Ascending aorta (tissue), 2 donors: ENCODE measurements at places on chromosomes 13 and 19.

DNA sequence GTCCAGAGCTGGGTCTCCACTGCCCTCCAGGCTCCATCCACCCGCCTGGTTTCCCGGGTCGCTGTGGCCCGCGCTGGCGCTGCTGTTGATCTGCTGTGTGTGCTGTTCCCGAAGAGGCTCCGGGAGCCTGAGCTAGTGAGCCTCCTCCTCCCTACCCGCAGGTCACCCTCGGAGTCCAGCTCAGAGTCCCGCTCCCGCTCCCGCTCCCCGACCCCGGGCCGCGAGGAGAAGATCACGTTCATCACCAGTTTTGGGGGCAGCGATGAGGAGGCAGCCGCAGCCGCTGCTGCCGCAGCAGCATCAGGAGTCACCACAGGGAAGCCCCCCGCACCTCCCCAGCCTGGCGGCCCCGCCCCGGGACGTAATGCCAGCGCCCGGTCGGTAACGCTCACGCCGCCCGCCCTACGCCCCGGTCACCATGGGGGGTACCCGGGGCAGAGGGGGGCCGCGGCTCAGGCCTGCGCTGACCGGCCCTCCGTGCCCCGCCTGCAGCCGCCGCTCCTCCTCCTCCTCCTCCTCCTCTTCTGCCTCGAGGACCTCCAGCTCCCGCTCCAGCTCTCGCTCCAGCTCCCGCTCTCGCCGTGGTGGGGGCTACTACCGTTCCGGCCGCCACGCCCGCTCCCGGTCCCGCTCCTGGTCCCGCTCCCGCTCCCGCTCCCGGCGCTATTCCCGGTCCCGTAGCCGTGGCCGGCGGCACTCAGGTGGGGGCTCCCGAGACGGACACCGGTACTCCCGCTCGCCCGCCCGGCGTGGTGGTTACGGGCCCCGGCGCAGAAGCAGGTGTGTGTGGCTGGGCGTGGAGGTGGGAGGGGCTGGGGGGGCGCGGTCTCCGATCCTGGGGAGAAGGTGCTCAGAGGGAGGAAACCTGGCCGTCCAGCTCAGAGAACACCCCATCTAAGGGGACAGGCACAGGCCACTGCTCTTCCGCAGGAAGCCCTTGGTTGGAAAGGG lies 12.2 kb downstream of the ZNF296 start:
- DNase-seq = no peak

DNA sequence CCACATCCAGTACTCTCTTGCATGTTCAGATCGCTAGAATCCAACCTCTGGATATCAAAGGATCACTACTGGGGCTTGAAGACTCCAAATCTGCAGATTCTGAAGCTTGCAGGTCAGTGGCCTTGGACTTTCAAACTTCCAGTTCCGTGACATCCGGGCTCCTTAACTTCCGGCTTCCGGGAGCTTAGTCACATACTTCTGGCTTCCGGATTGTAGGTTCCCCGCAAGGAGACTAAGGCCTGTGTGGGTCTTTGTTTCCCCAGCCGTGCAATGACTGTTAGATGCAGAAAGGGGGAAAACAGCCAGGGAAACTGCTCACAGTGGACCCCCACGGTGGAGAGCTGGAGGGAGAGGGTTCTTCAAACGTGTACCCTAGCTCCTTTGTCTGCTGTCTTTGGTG lies 41.4 kb downstream of the ZNF333 start:
- DNase-seq = no peak

DNA sequence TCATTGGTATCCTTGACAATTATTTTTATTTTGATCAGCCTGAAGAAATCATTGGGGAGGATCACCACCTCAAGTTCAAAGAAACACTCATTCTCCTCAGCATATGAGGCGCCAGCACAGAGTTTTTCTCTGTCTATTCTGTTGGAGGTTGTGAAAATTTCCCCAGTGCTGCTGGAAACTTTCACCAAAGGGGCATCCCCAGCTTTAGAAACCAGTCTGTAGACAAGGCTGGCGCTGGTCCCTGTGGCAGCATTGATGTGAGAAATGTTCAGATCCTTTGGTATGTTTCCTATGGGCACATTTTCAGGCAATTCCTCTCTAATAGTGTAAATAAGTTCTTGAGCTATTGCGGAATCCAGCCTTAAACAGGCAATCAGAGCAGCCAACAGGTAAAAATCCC lies 2.1 kb downstream of the PCDH9 start:
- no peak for DNase-seq

DNA sequence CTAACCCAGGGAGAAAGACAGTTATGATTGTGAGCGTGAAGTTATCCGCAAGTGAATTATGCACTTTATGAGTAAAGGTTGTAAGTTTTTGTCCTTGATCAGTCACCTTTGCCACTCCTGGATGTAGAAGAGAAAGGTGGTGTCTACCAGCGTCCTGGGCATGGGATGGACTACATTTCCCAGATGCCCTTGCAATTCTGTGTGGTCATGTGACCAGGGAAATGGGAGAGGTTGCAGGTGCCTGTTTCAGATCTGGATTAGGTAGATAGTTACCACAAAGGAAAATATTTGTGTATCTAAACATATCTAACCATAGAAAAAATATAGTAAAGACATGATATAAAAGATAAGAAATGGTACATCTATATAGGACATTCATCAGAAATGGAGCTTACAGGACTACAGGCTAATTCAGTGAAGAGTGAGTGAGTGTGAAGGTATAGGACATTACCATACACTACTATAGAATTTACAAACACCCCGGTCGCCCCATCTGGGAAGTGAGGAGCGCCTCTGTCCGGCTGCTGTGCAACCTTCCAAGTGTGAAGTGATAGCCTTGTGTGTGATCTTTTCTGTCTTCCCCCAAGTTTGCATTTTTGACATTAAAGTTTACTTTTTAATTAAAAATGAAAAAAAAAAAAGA lies 51.6 kb upstream of the CACNA1A start:
- DNase-seq = no peak

- no peak for DNase-seq
Observed at GRCh38 chr13:113126265-113127150, 3.9 kb downstream of the F10 start.

- DNase-seq = no peak
Observed at GRCh38 chr19:4972509-4973230, 3.8 kb downstream of the KDM4B start.

DNA sequence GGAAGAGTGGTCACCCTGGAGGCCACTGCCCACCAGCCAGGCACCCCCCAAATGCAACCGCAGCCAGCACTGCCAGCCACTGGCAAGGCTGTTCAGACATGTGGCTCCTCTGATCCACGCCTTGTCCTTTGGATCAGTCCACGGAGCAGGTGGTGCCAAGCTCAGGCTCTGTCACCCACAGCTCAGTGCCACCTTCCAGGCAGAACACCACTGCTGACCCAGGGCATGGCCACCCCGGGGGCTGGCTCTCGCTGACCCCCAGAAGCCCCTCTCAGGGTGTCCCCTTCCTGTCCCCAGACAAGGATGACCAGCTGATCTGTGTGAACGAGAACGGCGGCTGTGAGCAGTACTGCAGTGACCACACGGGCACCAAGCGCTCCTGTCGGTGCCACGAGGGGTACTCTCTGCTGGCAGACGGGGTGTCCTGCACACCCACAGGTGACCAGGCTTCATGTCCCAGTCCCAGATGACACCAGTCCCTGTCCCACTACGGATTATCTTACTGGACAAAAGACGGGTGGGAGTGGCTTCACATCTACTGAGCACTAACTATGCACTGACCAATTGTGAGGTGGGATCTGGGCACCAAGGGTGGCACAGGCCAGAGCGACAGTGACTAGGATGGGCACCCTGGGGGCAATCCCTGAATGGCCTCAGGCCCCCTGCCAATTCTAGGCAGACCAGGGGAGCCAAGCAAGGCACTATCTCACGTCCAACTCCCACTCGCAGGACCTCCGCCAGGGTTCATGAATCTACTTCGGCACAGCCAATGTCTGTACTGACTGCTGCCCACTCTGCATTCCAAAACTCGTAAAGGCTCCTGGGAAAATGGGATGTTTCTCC lies 7.0 kb upstream of the F10 start:
- DNase-seq = no peak

GRCh38 chr19:29293292-29293691 lies 80.3 kb upstream of the UQCRFS1 start:
- no peak for DNase-seq

DNA sequence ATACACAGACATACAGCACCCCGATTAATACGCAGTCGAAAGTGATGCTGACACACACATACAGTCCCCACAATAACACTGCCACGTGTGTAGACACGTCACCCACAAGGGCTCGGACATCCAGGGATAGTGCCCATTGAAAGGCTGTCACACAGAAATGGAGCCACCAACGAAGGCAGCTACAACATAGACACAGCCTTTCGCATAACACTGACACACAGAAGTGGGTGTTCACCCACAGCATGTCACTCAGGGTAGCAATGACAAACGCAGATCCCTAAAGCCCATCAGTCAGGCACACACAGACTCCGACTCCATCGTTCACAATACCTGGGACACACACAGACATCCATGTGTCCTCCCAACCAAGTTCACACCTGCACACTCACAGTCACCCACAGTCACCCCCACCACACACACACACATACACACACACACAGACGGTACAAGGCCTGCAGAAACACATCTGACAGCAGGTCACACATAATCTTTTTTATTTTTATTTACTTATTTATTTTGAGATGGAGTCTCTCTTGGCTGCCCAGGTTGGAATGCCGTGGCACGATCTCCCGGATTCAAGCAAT lies 10.4 kb upstream of the NANOS3 start:
- DNase-seq = no peak

GRCh38 chr13:112366907-112367646 lies 9.1 kb upstream of the SPACA7 start:
- no peak for DNase-seq

GRCh38 chr13:83975655-83976165 lies 93.4 kb upstream of the SLITRK1 start:
- no peak for DNase-seq

DNA sequence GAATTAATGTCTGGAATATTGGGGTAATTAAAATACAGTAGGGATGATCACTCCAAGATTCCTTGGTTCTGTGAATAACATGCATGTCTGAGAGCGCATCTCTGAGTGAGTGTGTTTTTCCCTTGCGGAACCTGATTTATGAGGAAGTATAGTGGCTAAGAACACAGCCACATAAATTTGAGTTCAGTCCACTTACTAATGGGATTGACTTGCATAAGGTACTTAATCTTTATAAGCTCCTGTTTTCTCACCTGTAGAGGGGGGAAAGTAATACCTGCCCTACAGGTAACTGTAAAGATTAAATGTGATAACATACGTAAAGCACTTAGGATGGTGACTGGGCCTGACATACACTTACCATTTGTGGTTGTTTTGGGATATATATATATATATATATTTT lies 60.8 kb downstream of the KLF5 start:
- DNase-seq = no peak

- DNase-seq = no peak
Observed at GRCh38 chr19:55597501-55597921, 1.8 kb downstream of the FIZ1 start.

DNA sequence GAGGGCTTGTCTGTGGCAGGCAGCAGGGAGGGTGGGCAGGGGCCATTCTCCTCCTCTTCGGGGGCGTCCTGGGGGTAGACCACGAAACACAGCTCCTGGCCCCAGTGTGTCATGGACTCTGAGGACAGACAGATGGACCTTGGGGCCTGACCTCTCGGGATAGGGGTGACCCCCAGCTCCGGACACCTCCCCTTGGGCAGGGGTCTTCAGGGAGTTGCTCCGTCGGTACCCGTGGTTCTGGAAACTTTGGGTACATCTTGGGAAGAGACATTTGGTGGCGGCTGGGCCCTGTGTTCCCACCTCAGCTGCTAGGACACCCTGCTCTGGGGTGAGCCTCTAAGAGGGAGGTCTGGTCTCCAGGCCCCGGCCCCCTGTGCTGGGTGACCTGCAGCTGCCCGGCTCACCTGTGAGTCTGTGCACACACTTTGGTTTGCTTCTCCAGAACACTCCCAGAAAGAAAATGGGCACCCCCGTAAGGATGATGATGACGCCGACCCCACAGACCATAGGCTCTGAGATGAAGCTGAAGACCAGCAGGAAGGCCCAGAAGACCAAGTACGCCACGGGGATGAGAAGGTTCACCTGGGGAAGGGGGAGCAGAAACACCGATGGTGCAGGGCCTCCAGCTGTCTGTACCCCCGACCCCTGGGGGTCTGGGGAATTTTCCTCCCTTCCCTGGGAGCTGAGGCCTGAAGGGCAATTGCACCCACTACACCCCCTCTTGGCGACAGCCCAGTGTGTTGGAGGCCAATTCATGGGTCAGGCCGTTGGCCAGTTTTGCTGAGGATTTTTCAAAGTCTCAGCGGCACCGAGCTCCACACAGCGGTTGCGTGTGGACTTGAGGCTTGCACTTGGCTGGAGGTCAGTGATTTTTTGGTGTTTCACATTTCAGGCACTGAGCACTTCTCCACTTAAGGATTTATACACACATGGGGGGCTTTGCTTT lies 15.0 kb downstream of the LRP3 start:
- no peak for DNase-seq

- no peak for DNase-seq
Observed at GRCh38 chr13:42814868-42815267, 33.5 kb downstream of the FAM216B start.

DNA sequence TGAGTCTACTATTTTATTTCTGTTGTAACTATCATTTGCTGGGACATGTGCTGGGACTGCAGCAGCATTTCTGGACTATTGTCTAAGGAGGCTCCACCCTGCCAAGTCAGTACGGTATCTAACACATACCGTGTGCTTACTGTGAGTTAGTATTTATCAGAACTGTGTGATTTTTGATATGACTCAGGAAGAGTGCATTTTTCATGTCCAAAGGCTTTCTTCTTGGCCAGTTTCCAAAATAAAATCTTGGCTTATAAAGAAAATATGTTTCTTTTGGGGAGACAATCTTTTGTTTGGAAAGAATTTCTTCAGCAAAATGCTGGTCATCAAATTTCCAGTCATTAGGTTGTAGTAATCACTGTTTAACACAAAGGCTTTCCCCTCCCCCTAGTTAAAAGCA lies 11.6 kb downstream of the PARP4 start:
- no peak for DNase-seq

GRCh38 chr13:80010846-80011245 lies 330.1 kb downstream of the SPRY2 start:
- no peak for DNase-seq

GRCh38 chr19:42762789-42763188 lies 2.7 kb downstream of the PSG8 start:
- no peak for DNase-seq

GRCh38 chr13:35771898-35772297 lies 295.4 kb upstream of the MAB21L1 start:
- DNase-seq = no peak

- no peak for DNase-seq
Observed at GRCh38 chr13:21595546-21595822, 8.5 kb downstream of the MICU2 start.

DNA sequence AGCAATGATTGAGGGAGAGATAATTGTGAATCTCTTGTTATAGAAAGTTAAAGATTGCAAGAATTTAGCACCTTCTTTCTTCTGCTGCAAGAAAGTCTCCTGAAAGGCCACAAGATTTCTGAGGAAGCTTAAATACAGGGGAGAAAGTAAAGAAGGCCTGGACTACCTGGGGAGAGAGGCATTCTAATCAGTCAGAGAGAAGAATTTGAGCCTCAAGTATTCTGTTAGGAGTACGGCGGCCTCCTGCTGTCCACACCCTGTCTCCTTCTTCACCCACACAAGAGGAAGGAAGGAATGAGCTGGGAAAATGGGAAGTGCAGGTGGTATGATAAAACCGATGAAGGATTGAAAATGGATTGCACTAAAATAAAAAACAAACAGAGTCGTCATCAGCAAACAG lies 474.7 kb downstream of the DIAPH3 start:
- DNase-seq = no peak
